ENCODE measurements at places on chromosomes 12 and 14. TPM values are rescaled to one million over a fixed set of nuclear protein-coding genes. Genes with fewer than 3 reads are reported as not detected.

- DNase-seq: no peak
These were observed 73.4 kb downstream of the SPTB start for GRCh38 chr14:64806202-64806861.

- no peak for DNase-seq
These were observed 1.9 kb downstream of the ARHGDIB start for GRCh38 chr12:14959463-14959862.

- no peak for DNase-seq
These were observed 28.6 kb downstream of the GABARAPL1 start for GRCh38 chr12:10241290-10241689.

GRCh38 chr12:56995201-56995929 lies 11.0 kb downstream of the ZBTB39 start:
- DNase-seq: peak; percentile 41

- no peak for DNase-seq
These were observed 228.0 kb downstream of the NELL2 start for GRCh38 chr12:44647917-44648690.

GRCh38 chr14:45242706-45243105 lies 10.3 kb downstream of the MIS18BP1 start:
- DNase-seq: no peak

- DNase-seq: no peak
These were observed 1.0 kb downstream of the SOCS4 start for GRCh38 chr14:55028066-55028465.

- no peak for DNase-seq
These were observed 28.8 kb downstream of the SERPINA3 start for GRCh38 chr14:94640721-94641631.

- DNase-seq: no peak
These were observed 7.4 kb downstream of the TMEM120B start for GRCh38 chr12:121719926-121720414.

DNA sequence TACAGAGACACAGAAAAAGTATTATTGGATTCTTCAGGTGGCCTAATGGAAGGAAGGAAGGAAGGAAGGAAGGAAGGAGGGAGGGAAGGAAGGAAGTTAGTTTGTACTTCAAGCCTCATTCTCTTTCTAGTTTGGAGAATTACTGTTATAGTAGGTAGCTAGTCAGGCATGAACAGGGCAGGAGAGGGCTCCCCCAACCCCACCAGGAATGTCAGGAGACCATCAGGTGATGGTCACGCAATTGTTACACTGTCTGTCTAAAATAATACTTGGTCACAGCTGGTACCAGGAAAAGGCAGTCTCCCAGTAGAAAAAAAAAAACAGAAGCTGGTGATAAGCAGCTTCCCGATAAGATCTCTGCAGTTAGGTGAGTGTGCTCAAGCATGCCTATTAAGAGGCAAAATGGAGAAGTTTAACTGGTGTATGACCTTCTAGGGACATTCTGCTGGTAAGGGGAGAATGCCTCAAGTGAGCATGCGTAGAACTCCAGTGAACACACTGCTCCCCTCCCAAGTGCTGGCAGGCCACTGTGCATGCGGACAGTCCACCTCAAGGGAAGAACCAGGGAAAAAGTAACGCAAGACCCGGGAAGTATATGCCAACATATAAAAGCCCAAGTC lies 358.4 kb upstream of the SOX5 start:
- DNase-seq: no peak

DNA sequence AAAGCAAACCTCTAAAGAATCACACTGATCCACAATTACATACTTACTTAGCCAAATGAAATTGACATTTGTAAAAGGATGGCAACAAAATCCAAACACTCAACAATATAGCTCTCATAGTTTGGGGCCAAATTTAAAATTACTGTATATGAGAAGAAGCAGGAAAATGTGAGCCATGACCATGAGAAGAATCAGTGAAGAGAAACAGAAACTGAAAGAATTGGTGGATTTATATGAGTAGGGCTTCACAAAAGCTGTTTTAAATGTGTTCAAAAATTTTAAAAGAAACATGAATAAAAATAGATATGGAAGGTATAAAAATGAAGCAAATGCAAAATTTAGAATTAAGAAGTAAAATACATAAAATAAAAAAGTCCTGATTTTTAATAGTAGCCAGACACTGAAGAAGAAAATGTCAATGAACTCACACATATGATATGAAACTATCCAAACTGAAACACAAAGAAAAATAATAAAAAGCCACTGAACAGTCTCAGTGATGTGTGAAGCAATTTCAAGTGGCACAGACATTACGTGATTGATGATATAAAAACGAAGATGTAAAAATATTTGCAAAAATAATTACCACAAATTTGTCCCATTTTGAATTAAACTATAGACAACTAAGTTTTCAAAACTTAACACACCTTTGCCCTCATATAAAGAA lies 87.9 kb upstream of the MDGA2 start:
- no peak for DNase-seq

DNA sequence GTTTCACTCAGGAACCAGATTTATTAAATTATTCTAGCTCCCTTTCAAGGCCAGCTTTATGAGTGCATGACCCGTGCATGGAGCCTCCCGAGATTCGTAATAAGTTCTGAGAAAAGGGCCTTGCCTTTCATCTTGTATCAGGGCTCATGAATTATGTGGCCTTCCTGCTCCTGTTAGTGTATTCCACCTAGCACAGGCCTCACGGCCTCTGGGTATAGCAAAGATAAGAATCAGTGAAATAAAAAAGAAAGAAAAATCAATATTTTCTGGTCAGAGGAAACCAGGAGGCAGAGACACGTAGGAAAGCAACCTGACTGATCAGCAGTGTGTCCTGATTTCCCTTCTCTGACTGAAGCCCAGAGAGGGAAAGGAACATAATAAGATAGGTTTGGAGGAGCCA lies 111.4 kb downstream of the SLC35F4 start:
- no peak for DNase-seq

- DNase-seq: no peak
These were observed 158.6 kb downstream of the OTOGL start for GRCh38 chr12:80257920-80258319.

GRCh38 chr12:120757226-120757742 lies 31.7 kb downstream of the ACADS start:
- no peak for DNase-seq

DNA sequence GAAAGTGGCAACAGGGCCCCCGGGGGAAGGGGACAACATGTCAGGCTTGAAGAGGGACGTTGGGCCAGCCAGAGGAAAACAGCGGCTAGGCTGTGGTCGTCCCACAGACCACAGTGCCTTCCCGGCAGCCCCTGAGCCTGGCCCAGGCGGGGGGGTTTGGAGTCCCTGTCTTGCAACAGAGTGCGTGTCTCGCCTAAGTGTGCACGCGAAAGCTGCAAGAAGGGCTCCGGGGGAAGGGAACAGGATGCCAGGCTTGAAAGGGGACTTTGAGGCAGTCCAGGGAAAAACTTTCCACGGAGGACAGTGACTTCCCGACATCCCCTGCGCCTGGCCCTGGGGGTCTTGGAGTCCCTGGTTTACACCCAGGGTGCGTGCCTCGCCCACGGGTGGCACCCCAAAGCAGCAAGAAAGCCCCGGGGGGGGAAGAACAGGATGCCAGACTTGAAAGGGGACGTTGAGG lies 157.5 kb upstream of the ALG10B start:
- DNase-seq: no peak

- DNase-seq: no peak
These were observed 1145.7 kb downstream of the VRK1 start for GRCh38 chr14:97942921-97943320.

DNA sequence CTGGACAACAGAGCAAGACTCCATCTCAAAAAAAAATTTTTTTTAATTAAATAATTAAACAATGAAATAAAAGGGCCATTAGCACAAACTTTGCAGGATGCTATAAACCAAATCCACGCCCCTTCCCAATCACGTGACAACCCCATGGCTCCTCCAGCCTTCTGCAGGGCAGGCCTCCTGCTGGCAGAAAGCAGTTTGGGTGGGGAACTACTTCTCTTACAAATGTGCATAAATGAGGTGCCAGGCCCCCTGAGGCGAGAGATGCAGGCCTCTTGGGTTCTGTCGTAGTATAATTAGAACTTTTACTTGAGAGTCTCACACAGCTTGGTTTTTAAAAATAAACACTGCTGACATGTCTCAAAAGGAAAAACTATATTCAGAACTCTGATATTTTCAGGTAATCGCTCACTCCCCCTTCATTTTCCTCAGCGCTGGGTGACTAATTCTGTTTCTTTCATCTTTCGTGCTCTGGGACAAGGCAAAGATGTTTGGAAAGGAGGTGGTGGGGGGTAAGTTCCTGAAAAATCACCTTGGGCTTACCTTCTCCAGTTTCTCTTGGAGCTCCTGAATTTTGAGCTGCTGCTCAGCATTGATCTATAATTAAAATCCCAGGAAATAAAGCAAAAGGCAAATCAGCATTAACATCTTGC lies 101.7 kb downstream of the CIT start:
- no peak for DNase-seq

- DNase-seq: no peak
These were observed 4.2 kb downstream of the TGFB3 start for GRCh38 chr14:75977582-75977943.

- DNase-seq: no peak
These were observed 106.7 kb downstream of the PRMT8 start for GRCh38 chr12:3597526-3598210.

GRCh38 chr14:25067600-25067999 lies 17.7 kb upstream of the STXBP6 start:
- DNase-seq: no peak

- DNase-seq: no peak
These were observed 277.5 kb downstream of the RASSF9 start for GRCh38 chr12:85558684-85559083.

GRCh38 chr12:64687816-64688215 lies 71.4 kb downstream of the GNS start:
- no peak for DNase-seq

DNA sequence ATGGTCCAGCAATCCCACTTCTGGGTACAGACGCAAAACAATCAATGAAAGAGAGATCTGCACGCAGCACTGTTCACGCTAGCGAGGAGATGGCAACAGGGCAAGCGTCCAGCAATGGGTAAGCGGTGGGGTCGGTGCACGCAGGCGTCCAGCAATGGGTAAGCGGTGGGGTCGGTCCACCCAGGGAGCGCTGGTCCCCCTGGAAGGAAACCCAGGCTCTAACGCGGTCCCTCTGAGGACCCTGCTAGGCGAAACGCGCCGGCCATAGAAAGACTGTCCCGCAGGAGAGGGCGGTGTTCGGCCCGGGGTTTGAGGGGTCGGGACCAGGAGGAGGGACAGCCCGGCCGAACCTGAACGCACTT lies 618 bp upstream of the PGAM5 start:
- no peak for DNase-seq

GRCh38 chr14:60485057-60485597 lies 736 bp downstream of the C14orf39 start:
- no peak for DNase-seq

DNA sequence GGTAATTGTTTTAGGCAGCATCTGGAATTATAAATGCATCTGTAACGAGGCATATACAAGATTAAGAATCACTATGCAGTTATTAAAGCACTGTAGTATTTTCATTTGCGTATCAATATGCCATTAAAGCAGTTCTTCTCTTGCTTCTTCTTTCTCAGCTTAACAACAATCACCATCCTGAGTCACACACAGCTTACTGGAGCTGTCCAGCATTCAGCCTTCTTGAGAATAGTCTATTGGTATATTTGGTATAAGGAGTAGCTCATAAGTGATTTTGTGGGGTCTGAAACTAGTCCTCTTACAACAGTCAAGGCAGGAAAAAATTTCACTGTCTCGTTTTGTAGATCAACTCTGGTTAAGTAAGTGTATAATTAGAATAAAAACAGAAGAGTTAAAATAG lies 523.0 kb upstream of the FOXG1 start:
- DNase-seq: no peak

DNA sequence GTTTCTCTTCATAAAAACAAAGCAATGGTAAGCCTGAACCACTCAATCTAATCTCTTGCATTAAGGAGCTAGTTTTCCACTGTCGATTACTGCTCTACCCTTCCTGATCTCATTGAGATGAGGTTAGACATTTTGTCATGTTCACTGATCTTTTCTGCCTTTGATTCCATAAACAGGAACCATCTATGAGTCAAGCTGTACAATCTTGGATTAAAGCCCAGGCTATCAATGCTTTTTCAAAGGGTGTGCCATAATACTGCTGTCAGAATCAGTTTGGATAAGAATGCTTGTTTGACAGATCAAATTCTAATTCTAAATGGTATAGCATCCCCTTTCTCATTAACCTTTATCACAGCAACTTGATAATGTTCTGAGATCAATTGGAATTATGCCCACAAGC lies 16.1 kb downstream of the GRIP1 start:
- DNase-seq: no peak

GRCh38 chr12:118429688-118430383 lies 53.5 kb downstream of the SUDS3 start:
- no peak for DNase-seq

DNA sequence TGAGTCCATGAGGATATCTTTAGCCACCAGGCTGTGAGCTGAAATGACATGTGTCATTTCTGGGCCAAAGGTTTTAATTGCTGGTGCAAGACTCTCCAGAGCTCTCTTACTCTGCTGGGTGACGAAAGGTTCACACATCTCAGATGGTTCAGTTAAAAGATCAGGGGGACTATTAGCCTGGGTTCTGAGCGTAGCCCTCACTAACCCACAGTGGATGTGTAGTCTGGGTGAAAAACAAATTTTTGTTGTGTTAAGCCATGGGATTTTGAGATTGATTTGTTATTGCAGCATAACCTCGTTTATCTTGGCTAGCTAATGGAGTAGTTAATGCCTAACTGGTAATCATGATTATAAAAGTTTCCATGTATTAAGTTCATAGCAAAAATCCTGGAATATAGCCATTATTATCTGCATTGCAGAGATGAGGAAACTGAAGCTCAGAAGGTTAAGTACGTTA lies 251.5 kb downstream of the RMST start:
- DNase-seq: no peak

GRCh38 chr14:70641548-70642302 lies at the start of gene TTC9:
Gene TTC9 (plus strand): TSS chr14:70641916. CDS start chr14:70642130, 214 bp downstream.
- DNase-seq: peak; percentile 75

GRCh38 chr12:82931349-82932116 lies 244.8 kb downstream of the TMTC2 start:
- DNase-seq: no peak

- no peak for DNase-seq
These were observed 689 bp upstream of the PDE3A start for GRCh38 chr12:20367583-20368113.

GRCh38 chr14:52563120-52563519 lies 10.5 kb downstream of the GPR137C start:
- DNase-seq: no peak

- DNase-seq: no peak
These were observed 70.5 kb downstream of the BCL11B start for GRCh38 chr14:99201351-99202073.

RTL1 gene
- 0.02 TPM for polyA plus RNA-seq

KCNMB4 gene
- polyA plus RNA-seq: 10.0 TPM

LRRIQ1 gene
- polyA plus RNA-seq: 0.13 TPM

RIC8B gene
- 5.7 TPM for polyA plus RNA-seq

NRXN3 gene
- polyA plus RNA-seq: 2.6 TPM

HELB gene
- 1.8 TPM for polyA plus RNA-seq

TMEM253 gene
- 2.2 TPM for polyA plus RNA-seq

COX8C gene
- polyA plus RNA-seq: not detected

OLR1 gene
- polyA plus RNA-seq: not detected

SMAGP gene
- 13.9 TPM for polyA plus RNA-seq

FBXW8 gene
- 17.9 TPM for polyA plus RNA-seq

KRT74 gene
- polyA plus RNA-seq: not detected

BCL2L14 gene
- 0.39 TPM for polyA plus RNA-seq

KNTC1 gene
- polyA plus RNA-seq: 52.7 TPM

SPX gene
- polyA plus RNA-seq: 0.38 TPM

ARG2 gene
- 59.1 TPM for polyA plus RNA-seq

CCDC177 gene
- 1.4 TPM for polyA plus RNA-seq

KRT78 gene
- polyA plus RNA-seq: not detected

DIO2 gene
- 0.11 TPM for polyA plus RNA-seq

SMARCD1 gene
- polyA plus RNA-seq: 130 TPM
